CD4-positive, alpha-beta T cell treated with Interleukin-12 subunit alpha and Interleukin-12 subunit beta, for 1 hour (primary cell): ENCODE measurements at places on chromosomes 3 and 15.

DNA sequence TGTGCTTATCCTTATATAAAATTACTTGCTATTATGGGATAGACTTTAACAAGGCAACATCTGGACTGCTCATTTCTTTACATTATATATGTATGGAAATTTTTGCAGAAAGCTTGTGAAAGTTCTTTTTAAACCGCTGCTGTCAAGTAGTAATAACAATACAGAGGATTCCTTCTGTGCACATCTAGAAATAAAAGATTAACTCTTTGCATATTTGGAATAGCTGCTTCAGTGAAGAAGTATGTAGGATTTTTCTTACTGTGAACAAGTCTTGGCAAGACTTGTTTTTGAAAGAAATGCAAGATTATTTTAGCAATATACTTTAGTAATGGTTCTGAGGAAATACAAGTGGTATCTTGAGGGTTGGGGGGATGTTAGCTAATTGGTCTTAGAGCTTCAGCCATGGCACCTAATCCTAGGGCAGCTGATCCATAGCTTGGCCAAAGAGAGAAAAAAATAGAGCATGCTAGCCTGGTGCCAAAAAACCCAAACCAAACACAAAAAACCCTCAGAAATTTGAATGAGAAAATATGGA, 4.3 kb downstream of the PRKCI start:
- DNase-seq, result no peak

DNA sequence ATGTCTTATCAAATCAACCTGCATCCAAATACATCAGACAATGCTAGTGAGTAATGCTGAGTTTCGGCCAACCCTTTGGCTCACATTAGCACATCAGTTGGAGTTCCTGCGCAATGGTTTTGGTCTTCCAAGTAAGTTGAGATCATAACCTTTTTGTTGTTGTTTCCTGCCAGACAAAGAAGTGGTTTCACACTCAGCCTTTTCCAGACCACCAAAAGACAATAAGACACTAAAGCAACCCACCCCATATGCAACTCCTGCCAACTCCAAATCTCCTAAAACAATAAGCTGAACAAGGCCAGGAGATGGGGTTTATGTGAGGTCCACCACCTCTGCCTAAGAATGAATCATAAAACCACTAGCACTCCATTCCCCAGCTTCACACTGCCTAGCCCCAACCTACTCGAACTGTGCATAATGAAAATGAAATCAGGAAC, 177.0 kb downstream of the ERC2 start:
- DNase-seq, result no peak

DNA sequence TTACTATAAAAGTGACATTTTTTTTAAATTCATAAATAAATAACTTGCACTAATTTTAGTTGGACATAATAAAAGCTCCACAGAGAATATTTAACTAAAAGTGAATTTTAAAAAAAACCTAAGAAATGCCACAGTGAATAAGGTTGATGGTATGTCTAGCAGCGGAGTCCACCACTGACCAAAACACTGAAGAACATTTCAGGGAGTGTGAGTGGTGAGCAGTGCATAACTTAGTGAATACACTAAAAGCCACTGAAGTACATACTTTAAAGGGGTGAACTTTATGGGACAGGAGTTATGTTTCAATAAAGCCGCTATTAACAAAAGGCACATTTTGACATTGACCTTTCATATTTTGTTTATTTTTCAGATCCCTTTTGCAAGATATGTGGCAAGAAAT, 32.3 kb downstream of the SRP14 start:
- DNase-seq, result no peak

DNA sequence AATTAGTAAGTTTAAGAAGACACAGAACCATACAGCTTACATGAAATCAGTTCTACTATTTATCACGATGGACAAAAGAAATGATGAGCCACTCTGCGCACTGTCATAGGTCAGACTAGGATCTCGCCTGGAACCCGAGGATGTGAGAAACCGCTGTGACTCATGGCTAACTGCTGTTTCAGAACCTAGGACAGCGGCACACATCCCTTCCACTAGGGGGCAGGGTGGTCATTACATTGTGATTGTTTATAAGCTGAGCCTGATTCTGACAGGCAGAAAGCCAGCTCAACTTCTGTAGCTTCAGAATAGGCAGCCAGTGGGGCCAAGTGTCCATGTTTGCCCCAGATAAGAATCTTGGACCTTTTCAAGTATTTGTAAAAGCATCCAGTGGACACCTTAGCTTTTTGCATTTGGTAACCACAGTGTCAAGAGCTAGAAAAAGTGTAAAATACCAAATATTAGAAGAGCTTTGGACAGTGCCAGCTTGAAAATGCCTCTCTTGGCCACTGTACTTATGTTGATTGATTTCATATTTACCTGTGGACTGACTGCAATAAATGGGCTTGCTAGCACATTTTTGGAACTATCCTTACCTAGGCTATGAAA, 115.8 kb downstream of the KBTBD8 start:
- peak; percentile 76 for DNase-seq

- no peak for DNase-seq
Measured at GRCh38 chr15:41001524-41002214, 48.4 kb downstream of the CHAC1 start.

- no peak for DNase-seq
Measured at GRCh38 chr3:62876064-62876463, 848 bp upstream of the CADPS start.

- DNase-seq, result no peak
Measured at GRCh38 chr3:175554801-175555200, 695.7 kb downstream of the NAALADL2 start.

- no peak for DNase-seq
Measured at GRCh38 chr3:63370094-63370493, 92.0 kb downstream of the SYNPR start.

DNA sequence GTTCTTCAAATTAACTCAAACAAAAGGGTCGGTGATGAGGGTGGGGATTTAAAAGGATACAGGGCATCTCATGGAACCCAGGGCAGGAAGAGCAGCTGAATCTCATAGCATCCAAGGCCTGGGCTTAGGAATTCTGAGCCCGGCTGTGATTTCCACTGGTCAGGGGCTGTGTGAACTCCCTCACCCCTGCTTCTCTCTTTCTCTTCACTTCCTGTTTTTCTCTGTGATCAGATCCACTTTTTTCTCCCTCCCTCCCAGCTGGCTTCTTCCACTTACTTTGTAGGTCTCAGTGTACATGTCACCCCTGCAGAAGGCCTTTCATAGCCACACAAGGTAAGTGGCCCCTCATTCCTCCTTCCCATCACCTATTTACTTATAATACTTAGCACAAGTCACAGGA, 68.2 kb upstream of the CORO2B start:
- no peak for DNase-seq

DNA sequence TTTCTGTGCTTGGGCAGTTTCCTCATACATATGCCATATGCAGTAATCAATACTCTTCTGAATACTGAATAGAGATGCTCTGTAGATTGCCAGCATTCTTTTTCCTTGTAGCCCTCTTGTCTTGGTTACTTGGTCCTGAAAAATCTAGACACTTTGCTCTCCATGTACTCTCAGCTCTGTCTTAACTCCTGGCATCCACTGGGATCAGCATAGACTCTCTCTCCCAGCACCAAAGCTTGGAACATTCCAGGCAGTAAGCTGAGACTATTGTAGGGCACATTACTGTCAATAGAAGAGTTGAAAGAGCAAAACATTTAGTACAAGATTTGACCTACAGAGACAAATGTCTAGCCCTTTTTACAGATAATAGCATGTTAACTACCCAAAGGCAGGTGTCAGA, 1100.3 kb downstream of the TBL1XR1 start:
- no peak for DNase-seq

DNA sequence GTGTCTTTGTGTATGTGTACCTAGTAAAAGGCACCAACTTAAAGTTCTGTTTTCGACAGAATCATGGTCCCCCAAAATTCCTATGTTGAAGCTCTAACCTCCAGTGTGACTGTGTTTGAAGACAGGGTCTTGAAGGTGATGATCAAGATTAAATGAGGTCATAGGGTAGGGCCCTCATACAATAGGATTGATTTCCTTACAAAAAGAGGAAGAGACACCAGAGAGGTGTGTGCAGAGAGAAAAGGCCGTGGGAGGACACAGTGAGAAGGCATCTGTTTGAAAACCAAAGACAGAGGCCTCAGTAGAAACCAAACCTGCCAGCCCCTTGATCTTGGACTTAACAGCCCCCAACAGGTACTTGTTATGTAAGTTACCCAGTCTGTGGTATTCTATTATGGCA, 52.0 kb upstream of the CORO2B start:
- DNase-seq, result no peak

- DNase-seq, result no peak
Measured at GRCh38 chr3:103047640-103048039, 612.8 kb downstream of the ZPLD1 start.

DNA sequence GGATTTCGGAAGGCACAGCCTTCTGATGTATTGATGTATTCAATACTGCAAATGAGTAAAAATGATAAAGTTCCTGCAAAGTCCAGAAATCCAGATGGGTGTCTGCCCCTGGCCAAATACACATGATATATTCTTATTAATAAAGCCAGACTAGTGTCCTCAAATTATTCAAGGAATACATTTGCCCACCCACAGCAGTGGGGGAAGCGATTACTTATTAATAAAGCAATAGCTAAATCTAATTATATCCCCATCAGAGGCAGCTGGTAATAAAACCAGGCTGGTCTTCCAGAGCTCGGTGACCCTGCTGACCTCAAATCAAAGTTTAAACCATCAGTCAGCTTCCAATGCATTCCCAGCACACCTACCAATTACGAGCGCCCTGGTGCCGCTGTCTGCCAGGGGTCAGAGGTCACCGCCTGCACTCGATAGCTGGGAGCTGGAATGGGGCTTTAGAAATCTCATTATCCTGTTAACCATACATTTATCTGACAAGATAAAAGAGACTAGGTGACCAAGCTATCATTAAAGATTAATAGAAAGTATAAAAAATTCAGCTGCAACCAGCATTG, 330.3 kb downstream of the UACA start:
- no peak for DNase-seq

GRCh38 chr3:146502887-146503460, 33.6 kb upstream of the PLSCR2 start:
- no peak for DNase-seq

DNA sequence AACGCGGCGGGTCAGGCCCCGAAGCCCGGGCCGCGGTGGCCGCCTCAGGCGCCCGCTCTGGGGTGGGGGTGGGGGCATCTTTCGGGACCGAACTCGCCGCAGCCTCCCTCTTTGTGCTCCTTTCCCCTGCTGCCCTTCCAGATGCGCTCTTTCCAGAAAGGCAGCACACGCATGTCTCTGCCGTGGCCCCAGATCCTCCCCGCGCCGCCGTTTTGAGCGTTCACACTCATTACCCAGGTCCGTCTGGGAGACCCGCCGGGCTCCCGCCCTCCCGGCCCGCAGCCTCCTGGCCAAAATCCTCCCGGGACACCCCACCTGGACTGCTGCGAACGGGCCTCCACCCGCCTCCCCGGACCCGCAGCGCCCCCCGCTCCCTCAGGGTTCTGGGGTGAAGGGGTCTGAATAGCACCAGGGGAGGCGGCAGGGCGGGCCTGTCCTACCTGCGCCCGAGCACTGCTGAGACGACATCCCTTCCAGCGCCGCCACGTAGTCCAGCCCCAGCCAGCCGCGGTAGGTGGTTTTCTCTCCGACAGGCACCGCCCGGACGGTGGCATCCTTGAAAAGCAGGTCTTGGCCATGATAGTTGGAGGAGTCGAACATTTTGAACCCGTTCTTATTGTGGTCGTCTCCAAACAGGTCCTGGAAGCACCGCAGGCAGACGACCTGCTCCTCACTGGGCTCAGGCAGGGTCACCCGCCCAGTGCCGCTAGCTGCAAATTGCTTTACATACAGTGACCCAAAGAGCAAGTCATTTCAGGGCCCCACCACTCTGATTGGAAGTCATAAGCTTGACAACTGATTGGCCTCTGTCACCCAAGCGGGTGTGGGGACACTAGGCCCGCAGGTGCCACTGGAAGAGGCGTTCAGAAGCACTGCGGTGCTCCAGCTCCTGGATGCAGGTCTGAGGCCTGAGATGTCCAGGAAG, 25.9 kb downstream of the MELTF start:
- peak; percentile 17 for DNase-seq

GRCh38 chr3:43248185-43248583, 38.2 kb upstream of the SNRK start:
- DNase-seq, result no peak

DNA sequence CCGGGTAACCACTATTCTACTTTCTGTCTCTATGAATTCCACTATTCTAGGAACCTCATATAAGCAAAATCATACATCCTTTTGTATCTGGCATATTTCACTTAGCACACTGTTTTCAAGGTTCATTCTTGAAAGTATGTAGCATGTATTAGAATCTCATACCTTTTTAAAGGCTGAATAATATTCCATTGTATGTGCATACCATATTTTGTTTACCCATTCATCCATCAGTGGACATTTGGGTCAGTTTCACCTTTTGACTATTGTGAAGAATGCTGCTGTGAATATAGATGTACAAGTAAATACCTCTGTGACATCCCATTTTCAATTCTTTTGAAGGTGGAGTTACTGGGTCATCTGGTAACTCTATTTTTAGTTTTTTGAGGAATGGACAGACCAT, 36.6 kb upstream of the SEC22A start:
- DNase-seq, result no peak

DNA sequence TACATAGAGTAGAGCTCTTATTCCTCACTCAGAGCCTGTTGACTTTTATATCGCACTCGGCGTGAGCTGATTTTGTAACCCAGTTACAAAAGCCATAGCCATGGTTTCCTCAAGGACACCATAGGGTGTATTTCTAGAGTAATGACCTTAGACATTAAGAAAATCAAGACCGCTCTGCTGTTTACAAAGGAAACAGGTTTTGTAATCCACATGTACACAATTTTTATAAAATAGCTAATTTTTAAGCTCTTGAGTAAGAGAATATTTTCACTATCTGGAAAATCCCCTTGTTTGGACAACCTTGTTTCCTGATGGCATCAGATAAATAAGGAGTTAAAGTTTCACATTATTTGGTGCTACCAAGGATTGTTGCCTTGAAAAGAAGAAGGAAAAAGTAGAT, 104.7 kb downstream of the PGPEP1L start:
- DNase-seq, result no peak

- DNase-seq, result no peak
Measured at GRCh38 chr3:29079358-29079757, 201.5 kb upstream of the RBMS3 start.

DNA sequence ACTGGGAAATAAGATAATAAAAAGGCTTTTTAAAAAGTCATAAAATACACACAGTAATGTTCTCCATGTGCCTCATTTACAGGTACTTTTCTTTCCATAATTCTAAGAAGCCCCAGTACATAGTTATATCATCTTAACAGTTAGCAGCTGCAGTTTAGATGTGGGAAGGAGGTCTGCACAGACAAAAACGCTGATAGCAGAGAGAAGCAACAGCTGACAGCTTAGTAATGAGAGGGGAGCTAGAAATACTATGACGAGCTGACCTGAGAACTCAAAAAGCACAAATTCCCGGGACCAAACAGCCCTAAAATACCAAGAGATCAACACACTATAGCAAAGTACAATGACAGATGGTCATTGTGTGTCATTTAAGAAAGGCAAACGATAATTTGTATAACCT, 36.7 kb upstream of the ARHGEF3 start:
- no peak for DNase-seq

DNA sequence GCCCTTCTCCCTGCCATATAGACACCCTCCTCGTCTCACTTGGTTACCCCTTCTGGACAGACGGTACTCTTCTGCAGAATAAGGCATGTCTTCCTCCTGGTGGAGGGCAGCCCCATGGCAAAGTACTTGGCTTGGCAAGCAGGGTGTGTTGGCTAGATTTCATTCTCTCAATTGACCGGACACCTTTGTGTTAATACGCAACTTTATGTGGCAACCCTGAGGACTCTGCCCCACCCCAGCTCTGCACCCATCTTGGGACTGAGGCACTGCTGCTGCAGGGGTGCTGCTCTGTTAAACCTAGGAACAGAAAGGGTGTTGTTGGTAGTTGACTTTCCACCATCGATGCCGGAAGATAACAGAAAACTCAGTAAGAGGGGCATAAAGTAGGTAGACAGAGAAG, 55.2 kb downstream of the PTPRG start:
- DNase-seq, result no peak
